Neural crest cell (in vitro differentiated cells): ENCODE measurements at places on chromosomes 1 and 21.

DNA sequence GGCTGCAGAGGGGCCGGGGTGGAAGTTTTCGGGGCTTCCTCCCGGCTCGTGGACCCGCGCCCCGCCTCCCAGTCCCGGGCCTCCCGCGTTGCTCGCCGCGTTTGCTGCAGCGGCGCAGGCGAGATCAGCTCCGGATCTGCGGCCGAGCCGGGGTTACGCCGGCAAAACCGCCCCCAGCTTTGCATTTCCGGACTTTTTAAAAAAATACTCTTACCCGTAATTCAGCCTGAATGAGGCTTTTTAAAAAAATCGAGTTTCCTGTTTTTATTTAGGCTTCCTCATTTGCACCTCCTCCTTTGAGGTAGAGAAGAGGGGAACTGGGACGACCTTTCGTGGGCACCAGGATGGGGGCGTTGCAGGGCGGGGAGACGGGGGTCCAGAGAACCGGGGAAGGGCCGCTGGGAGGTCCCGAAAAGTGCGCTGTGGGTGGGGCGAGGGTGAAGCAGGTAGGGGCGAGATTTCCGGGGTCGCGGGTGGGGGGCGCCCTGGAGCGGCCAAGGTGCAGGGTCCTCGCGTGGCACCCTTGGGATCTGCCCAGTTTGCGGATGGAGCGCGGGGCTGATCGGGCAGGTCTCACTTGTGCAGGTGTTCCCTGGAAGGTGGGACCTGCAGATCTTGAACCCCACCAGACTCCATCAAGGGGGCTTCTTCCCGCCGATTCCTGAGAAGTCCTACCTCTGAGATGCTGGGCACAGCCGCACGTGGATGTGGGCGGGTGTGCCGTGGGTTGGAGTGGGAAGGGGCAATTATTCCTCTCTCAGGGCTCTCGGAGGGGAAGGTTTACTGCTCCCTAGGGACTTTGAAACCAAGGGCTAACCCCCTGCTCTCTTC lies 1.1 kb downstream of the PIK3CD start:
- H3K27ac ChIP-seq: no peak overlapping the region
- peaks cover 68% of the 10 kb centered on the region for H3K27me3 ChIP-seq
- no peaks in the 10 kb centered on the region for H3K36me3 ChIP-seq
- no peak for DNase-seq

- no peak within 1 kb of the TSS for H3K27ac ChIP-seq
- peaks cover 41% of the 10 kb centered on the region for H3K27me3 ChIP-seq
Measured at GRCh38 chr21:41425954-41426675, at the start of gene MX1. Gene MX1 (plus strand): TSS chr21:41426239. CDS start chr21:41432071, 5,832 bp downstream.

- no peaks in the 10 kb centered on the region for H3K27me3 ChIP-seq
- no peak overlapping the region for H3K4me3 ChIP-seq
- H3K36me3 ChIP-seq: no peaks in the 10 kb centered on the region
- DNase-seq: no peak
Measured at GRCh38 chr1:210702506-210702905, 373.8 kb downstream of the HHAT start.

- H3K4me1 ChIP-seq: peaks cover 5% of the 10 kb centered on the region
- no peak overlapping the region for H3K27ac ChIP-seq
- no peak overlapping the region for H3K4me3 ChIP-seq
- H3K36me3 ChIP-seq: peaks cover 29% of the 10 kb centered on the region
- H3K27me3 ChIP-seq: no peaks in the 10 kb centered on the region
- peak; percentile 37 for DNase-seq
Measured at GRCh38 chr1:214660900-214661299, 57.9 kb downstream of the CENPF start.

GRCh38 chr1:221643404-221644144 lies 98.3 kb downstream of the DUSP10 start:
- no peak overlapping the region for H3K27ac ChIP-seq
- DNase-seq: no peak

DNA sequence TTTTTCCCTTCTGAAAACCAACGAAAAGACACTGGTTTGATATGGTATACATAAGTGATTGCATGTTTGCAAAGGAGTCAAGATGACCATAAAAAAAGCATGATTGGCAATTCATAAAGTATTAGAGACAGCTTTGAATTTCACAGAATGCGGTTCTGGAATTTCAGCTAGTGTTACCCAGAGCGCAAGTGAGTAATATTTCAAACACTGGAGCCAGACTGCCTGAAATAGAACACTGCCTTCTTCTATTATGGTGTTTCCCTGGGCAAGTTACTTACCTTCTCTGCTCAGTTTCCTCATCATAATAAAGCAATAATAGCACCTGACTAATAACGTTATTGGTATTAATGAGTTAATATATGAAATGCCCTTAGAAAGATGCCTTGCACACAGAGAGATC lies 54.7 kb downstream of the NEGR1 start:
- H3K4me1 ChIP-seq: no peaks in the 10 kb centered on the region
- H3K27ac ChIP-seq: no peak overlapping the region
- DNase-seq: no peak
- H3K27me3 ChIP-seq: no peaks in the 10 kb centered on the region

DNA sequence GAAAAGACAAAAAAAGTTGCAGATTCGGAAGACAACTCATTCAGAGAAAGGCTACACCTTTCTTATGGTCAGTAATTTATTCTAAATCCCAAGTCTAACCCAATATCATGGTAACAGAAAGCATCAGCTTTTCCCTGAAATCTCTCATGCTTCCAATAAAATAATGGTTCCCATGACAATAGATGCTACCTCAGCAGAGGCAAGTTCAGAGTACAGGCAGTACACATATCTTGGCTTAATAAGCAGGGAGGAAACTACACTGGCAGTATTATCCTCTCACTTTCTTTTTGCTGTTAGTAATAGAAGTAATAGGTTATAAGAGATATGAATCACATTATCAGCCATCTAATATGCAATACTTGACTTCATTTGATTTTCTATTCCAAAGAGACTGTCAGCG lies 137.1 kb downstream of the DPYD start:
- DNase-seq: no peak
- H3K27ac ChIP-seq: no peak overlapping the region
- H3K36me3 ChIP-seq: no peaks in the 10 kb centered on the region
- no peak overlapping the region for H3K4me3 ChIP-seq
- no peaks in the 10 kb centered on the region for H3K4me1 ChIP-seq
